ENCODE measurements at places on chromosomes 11 and 22.

DNA sequence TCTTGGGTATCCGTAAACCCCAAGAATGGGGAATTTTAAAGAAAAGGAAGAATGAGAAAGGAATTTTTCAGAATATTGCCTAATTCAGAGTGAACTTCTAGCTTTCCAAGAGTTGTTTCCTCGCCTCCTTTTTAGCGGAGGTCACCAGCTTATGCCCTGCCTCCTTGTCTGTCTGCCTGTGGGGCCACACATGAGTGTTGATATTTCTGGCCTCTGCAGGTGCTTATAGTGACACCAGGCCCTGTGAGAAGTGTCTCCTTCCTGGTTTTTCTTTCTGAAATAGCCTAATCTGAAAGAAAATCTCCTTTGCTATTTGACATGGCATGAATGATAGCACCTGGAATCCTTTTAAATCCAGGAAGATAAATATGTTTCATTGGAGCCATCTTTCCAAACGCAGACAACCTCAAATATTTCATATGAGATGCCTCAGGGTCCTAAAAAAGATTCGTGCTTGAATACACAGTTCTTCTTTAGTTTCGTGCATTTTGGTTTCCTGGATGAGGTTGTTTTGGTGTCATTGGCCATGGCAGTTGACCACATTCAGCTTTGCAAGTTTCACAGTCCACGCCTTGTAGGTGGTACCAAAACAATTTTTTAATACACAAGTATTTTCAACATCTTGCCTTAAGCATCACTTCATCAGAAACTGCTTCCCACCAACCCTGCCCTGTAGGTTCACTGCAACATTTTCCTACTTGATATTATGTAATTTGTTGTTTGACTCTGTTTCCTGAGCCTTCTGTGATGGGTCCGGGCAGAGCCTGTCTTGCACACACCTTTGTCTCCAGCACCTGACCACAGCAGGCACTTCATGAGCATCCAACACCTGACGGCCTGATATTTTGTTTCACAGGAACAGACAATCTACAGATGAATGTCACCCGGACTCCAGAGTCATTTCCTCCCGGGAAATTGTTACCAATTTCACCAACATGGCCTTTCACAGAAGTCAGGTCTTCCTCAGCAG, 159.4 kb downstream of the C11orf91 start:
- no peak for DNase-seq

- DNase-seq, result no peak
Measured at GRCh38 chr22:39247361-39247760, 2.6 kb upstream of the PDGFB start.

- DNase-seq, result no peak
Measured at GRCh38 chr22:27106985-27107384, 449.6 kb downstream of the MIAT start.

DNA sequence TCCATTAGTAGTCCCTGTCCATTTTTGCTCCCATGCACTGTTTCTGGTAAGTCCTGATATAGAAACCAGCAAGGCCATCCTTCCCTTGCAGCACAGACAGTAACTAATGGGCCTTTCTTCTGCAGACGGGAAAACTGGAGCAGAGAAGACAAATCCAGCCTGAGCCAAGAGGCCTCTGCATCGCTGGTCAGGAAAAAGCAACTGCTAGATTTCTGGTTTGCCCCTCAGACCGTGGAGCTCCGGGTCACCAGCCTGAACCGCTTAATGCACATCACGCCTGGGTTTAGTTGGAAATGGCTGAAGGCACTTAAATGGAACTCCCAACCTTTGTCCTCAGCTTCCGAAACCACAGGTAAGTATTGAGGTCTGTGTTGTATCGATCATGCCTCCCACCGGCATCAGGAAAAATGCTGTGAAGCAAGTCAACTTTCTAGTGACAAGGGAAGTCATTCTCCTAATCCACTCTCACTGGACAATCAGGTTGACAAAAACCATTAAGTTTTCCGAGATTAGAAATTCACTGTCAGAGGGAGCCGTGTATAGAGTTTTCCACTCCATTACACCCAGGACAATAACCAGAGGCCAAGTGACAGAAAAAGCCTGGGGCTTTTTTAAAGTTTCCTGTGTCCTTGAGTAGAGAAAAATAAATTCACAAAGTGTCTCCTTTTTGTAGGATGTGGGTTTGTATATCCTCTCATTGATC, 14.8 kb upstream of the LMO2 start:
- no peak for DNase-seq

- no peak for DNase-seq
Measured at GRCh38 chr11:67117672-67118180, 1.3 kb upstream of the KDM2A start.

- DNase-seq, result no peak
Measured at GRCh38 chr11:130737866-130738431, 178.3 kb downstream of the SNX19 start.

- no peak for DNase-seq
Measured at GRCh38 chr22:42743501-42743991, 22.9 kb upstream of the A4GALT start.

DNA sequence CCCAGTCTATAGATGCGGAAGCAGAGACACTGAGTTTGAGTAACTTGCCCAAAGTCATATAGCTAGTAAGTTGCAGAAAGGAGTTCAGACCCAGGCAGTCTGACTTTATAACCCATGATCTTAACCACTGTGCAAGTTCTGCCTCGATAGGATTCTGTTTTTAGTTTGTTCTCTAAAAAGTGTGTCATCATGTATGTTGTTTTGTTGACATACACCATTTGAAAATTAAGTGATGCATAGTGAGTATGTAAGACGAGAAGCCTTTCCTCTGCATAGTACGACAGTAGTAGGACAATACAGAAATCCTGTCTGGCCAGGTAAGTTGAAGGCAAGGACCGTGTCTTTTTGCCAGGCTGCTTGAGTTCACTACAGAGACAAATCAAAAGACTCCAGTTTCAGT, 3.3 kb downstream of the ZC3H12C start:
- no peak for DNase-seq

- DNase-seq, result no peak
Measured at GRCh38 chr22:50253941-50254340, 2.9 kb upstream of the HDAC10 start.

- DNase-seq, result no peak
Measured at GRCh38 chr11:40095446-40095845, 1364.0 kb downstream of the LRRC4C start.

DNA sequence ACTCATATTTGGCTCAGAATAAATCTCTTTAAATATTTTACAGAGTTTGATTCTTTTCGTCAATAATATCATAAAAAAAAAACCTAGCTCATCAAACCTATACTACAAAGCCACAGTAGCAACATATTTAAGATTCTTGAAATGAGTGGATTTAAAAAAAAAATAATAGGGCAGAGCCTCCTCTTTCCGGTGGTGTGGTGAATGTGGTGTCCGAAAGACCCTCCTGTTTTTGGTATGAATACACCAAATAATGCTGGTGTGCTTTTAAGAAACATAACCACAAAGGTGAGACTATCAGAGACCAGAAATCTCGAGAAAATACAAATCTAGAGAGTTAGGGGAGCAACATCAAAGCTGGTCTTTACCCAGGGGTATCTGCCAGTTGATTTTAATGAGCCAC, 342.6 kb downstream of the TBC1D22A start:
- no peak for DNase-seq

GRCh38 chr11:72037554-72038311, 39.0 kb downstream of the IL18BP start:
- DNase-seq, result no peak

DNA sequence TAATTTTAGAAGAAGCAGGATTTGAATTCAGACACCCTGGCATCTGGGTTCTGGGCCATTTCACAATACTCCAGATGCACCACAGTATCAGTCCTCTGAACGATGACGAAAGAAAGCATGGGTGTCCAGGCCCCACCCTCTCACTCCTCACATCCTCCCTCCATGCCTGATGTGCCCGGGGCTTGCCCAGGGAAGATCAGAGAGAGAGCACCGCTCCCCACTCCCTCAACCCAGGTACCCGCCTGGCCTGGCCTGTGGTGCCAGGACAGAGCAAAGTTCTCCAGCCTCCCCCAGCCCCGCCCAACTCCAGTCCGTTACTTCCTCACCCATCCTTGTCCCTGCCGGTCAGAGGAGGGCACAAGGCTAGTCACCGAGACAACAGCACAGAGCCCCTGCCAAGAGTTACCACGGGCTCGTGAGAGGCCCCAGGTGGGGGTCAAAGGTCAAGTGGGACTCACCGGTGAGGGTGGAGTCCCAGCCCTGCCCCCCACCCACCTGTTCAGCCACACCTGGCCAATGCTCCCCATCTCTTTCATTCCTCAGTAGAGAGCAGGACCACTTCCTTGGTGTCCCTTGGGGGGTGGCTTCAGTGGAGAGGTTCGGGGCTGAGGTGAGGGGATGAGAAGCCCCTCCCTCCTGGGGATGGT, 8.1 kb downstream of the BCL9L start:
- no peak for DNase-seq

DNA sequence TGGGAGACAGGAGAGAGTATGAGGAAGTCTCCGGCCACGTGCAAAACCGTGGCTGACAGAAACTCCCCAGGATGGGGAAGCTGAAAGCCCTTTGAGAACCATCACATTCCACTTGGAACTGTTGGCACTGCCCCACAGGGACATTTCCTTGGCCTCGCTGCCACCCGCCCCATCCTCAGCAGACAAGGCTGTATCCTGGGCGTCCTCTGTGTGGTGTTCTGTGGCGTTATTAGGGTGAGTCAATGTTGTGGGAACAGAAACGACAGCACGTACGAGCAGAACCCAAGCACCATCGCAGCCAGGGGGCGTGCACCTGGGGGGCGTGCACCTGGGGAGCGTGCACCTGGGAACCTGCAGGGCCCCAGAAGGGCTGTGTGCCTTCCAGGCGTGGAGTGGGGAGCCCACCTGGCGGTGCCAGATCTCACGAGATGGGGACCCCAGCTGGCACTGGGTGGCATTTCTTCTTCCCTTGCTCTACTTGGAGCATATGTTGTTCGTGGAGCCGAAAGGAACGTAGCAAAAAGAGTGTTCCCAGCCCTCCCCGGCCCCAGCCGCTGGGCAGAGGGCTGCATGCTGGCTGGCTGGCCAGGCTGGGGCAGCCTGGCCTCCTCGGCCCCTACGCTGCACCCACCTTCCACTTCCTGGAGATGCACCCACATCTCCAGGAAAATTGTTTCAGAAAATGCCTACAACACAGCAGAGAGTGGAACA, 35.4 kb downstream of the NFAM1 start:
- DNase-seq, result no peak

GRCh38 chr22:41050883-41051282, 41.5 kb upstream of the EP300 start:
- DNase-seq, result no peak

Measured in activated CD4-positive, alpha-beta T cell treated with anti-CD3 and anti-CD28 coated beads for 24 hours (primary cell).